Kidney epithelial cell (primary cell): ENCODE measurements at places on chromosomes 7 and 10. TPM values are rescaled to one million over a fixed set of nuclear protein-coding genes. Genes with fewer than 3 reads are reported as not detected.

DNA sequence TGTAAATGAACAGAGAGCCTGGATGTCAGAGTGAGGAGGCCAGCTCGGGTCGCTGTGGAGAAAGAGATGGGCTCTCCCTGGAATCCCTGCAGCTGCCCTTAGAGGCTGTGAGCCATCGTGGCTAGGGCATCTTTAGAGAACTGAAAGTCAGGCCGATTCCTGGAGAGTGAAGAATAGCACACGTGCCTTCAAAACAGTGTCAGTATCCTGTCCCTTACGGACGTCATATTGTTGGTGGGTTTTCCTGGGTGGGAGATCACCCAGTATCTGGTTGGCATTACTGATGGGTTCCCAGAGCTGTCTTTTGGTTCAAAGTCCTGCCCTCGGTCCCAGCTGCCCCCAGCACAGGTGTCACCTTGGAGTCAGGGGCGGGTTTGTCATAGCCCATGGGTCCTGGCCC is 25.3 kb downstream of the IKZF1 start:
- no peak for DNase-seq

Gene CLDN3
- 100 and 123 TPM in 2 replicates for total RNA-seq

Gene ZNF316
- 24.9 and 26.2 TPM in 2 replicates for total RNA-seq

Gene OR2A25
- not detected in 2 replicates for total RNA-seq

Gene COL1A2
- 10.8 and 11.2 TPM in 2 replicates for total RNA-seq
